ENCODE measurements at places on chromosomes 3 and 15.

GRCh38 chr3:51388286-51389029 lies 2.6 kb upstream of the RBM15B start:
- DNase-seq, result peak; percentile 35

- no peak for DNase-seq
Measured at GRCh38 chr3:193574488-193575070, 18.4 kb upstream of the OPA1 start.

DNA sequence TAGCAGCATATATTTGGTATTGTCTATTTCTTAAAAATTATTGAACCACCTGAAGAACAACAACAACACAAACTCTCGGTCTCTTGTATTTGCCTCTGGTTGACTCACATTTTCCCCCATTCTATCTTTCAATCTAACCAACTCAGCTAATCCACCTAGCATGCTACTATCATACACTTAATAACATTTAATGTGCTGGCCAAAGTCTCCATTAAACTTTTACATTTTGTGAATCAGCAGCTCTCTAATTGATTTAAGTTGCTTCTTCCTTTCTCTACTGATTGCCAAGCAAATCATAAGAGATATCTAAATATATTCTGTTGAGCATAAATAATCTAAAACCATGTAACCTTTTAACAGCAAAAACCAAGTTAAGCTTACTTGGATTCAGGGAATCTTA lies 631.7 kb downstream of the IGSF11 start:
- DNase-seq, result no peak

GRCh38 chr3:70999730-71000129 lies 583.8 kb downstream of the FOXP1 start:
- no peak for DNase-seq

DNA sequence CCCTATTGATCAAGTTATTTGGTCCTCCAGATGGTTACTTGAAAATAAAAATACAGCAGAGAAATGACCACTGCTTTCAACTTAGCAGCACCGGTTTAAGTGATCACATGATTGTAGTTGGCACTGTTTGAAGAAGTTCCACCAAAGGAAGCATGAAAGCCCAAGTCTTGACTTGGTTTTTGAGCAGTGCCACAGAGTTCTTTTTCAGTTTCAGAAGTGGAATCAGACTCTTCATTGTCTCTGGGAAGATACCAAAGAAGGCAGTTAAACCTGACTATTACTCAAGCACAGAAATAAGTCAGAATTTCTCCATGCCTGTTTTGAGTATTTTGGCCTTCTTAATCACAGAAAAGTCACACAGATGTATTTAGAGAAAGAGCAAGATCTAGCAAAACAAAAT lies 66.7 kb downstream of the BBX start:
- no peak for DNase-seq

Measured in LoVo (cell line).